ENCODE measurements at places on chromosomes 4 and X. TPM values are rescaled to one million over a fixed set of nuclear protein-coding genes. Genes with fewer than 3 reads are reported as not detected.

VEGFD gene
- 0.38 TPM for total RNA-seq

TMEM156 gene
- total RNA-seq = 22.8 TPM

MYOZ2 gene
- total RNA-seq = not detected

FRAS1 gene
- 1.8 TPM for total RNA-seq

FAM120C gene
- 6.0 TPM for total RNA-seq

SEPTIN11 gene
- 37.1 TPM for total RNA-seq

All from A549 treated with CORT108297 at 1 μM for 4 hours (cell line).